ENCODE measurements at places on chromosomes 7 and 10. TPM values are rescaled to one million over a fixed set of nuclear protein-coding genes. Genes with fewer than 3 reads are reported as not detected.

The MDFIC gene
- 19.1 TPM for total RNA-seq

The CTAGE6 gene
- not detected for total RNA-seq

The EEPD1 gene
- total RNA-seq, result 24.3 TPM

The HECW1 gene
- total RNA-seq, result 15.6 TPM

The TAC1 gene
- total RNA-seq, result not detected

The PTPN20 gene
- not detected for total RNA-seq

The MSANTD7 gene
- total RNA-seq, result 15.1 TPM

The CNNM1 gene
- total RNA-seq, result 1.6 TPM

The DOCK1 gene
- 22.2 TPM for total RNA-seq

The ZNF117 gene
- 4.7 TPM for total RNA-seq

Measured in M059J (cell line).